ENCODE measurements at places on chromosomes 16 and 17. TPM values are rescaled to one million over a fixed set of nuclear protein-coding genes. Genes with fewer than 3 reads are reported as not detected.

Gene NFATC2IP
- 31.2 TPM for total RNA-seq

Gene KRT12
- not detected for total RNA-seq

Gene KCTD11
- total RNA-seq: 9.3 TPM

Gene TACO1
- 30.6 TPM for total RNA-seq

Gene RAB26
- total RNA-seq: 0.42 TPM

Gene CNGB1
- total RNA-seq: 0.14 TPM

Gene SLFN14
- total RNA-seq: not detected

Gene ZFP90
- 21.7 TPM for total RNA-seq

Gene HOXB8
- not detected for total RNA-seq

Gene RPH3AL
- 0.60 TPM for total RNA-seq

Gene KRT39
- not detected for total RNA-seq

All from foreskin keratinocyte (primary cell).